ENCODE measurements at places on chromosomes 4 and X.

DNA sequence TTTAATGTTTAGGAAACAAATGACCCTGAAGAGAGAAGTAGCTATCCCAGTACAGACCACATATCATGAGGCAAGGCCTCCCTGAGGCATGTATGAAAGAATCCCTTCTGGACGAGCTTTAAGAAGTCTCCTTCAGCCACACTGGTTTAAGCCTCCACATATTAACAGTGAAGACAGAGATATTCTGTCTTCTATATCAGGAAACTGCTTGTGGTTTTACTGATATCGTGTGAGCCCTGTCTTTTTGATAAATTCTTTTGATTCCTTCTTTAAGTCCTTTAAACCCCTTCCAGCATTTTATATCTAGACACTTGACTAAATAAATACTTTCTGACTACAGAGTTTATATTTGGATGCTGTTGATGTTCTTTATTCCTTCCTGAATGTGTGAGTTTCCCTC is 45.9 kb upstream of the GPC4 start:
- DNase-seq: no peak

GRCh38 chr4:152360045-152360410 is 175.9 kb downstream of the FBXW7 start:
- no peak for DNase-seq

DNA sequence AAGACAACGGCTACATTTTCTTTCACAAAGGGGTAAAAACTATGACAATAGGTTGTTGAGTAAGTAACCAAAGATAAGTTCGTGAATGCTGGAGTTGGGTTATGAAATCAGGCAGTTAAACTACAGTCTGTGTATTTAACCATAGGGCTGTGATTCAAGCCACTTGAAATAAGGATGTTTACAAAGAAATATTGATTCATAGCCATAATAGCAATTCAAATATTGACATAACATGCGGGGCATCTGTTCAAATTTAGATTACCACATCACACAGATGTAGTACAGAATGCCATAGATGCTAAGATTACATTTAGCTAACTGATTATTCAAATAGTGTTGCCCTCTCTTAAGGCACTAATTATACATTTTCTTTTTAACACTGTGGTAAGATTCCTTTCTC is 364.1 kb downstream of the FSTL5 start:
- no peak for DNase-seq

DNA sequence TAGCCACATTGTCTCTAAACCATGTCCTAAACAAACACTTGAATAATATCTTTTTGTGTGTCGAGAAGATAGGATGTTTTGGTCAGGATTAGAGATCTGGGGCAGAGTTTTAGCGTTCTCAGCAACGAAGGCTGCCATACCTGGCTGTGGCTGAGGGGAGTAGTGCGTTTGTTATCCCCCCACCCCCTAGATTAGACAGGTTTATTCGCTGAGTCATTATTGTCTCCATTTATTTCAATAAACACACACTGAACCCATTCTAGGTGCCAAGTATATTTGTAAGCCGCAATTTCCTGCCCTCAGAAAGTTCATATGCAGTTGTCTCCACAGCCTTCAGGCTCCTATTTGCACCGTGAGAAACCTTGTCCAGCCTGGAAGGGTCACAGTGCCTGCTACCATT is 1684.8 kb upstream of the TENM3 start:
- DNase-seq: no peak

DNA sequence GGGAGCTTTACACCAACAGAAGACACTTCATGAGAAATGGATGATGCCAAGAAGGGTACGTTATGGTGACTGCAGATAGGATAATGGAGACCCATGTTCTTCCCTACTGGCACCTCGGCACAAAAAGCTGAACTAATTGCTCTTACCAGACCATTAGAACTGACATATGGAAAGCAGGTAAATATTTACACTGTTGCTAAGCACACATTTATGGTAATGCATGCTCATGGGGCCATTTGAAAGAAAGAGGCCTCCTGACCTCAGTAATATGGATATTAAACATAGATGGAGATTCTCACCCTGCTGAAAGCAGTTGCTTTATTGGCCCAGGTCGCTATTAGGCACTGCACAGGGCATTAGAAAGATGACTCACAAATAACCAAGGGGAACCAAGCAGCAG is 1759.6 kb downstream of the C4orf33 start:
- no peak for DNase-seq

GRCh38 chrX:110402850-110403221 is 44.2 kb downstream of the RTL9 start:
- no peak for DNase-seq

DNA sequence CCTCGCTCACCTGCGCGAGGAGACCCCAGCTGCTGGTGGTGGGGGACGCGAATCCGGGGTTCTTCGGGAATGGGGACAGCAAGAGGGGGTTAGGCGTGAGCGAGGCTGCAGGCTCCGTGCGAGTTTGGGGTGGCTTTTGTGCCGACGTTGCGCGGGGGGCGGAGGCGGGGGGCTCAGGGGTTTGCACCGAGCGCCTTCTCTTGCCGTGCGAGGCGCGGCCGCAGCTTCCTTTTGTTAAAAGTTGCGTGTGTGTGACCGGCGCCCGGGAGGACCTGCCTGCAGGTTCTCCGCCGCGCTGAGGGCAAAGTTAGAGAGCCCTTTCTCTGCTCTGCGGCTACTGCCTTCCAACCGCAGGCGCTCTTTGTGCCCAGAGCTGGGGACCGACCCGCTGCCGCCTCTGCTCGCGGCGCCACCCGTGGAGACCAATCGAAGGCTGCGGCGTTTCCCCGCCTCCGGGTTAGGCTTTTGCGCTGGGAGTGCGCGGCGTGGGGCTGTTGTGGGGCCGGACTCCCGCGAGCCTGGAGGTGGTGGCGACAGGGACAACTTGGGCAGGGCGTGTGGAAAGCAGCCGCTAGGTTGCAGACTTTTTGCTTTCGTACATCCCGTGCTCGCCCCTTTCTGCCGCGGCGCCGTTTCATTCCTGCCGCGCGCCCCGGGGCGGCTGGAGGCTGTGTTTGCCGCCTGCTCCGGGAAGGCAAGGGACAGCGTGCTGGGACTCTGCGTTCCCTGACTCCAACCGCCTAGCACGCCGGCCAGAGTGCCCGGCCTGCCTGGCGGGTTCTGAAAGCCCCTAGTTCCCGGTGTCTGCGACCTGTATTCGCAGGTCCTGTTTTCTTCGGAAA is 716 bp downstream of the KIT start:
- DNase-seq: no peak

DNA sequence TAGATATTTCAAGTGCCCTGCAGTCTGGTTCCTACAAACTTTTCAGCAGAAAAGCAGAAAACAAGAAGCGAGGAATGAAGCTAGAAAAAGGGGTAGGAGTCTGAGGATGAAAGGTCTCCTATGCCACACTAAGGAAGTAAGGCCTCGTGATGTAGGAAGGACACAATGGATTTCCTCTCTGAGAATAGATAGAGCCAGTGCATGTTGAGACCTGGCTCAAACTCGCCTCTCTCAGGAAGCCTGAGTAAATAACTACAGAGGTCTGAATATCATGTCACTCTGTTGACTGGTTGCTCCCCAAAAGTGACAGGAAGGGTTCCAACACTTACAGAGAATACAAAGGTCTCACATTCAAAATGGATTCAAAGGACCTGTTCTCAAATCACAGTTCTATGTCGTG is 93.3 kb downstream of the GRIA3 start:
- no peak for DNase-seq

DNA sequence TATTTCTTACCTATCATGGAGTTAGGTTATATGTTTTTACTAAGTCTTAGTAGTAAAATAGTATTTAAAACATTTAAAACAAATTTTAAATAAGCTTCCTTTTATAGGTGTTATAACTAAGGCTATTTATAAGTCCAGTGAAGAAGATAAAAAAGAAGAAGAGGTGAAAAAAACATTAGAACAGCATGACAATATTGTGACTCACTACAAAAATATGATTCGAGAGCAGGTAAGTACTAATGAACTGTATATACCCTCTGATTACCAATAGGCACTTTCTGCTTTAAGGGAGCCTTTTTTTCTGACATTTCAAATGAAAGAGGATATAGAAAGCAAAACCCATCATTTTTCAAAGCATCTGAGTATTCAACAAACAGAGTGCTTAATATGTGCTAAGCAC is 76.6 kb downstream of the USO1 start:
- DNase-seq: no peak

- no peak for DNase-seq
Measured at GRCh38 chrX:24954732-24955131, 61.0 kb downstream of the ARX start.

GRCh38 chr4:184823014-184823413 is 2.8 kb downstream of the ACSL1 start:
- DNase-seq: no peak

GRCh38 chr4:74320559-74321118 is 12.4 kb downstream of the EPGN start:
- no peak for DNase-seq

- DNase-seq: no peak
Measured at GRCh38 chrX:109327251-109327650, 154.6 kb downstream of the GUCY2F start.

- DNase-seq: no peak
Measured at GRCh38 chr4:77121736-77122240, 35.2 kb upstream of the CCNG2 start.

DNA sequence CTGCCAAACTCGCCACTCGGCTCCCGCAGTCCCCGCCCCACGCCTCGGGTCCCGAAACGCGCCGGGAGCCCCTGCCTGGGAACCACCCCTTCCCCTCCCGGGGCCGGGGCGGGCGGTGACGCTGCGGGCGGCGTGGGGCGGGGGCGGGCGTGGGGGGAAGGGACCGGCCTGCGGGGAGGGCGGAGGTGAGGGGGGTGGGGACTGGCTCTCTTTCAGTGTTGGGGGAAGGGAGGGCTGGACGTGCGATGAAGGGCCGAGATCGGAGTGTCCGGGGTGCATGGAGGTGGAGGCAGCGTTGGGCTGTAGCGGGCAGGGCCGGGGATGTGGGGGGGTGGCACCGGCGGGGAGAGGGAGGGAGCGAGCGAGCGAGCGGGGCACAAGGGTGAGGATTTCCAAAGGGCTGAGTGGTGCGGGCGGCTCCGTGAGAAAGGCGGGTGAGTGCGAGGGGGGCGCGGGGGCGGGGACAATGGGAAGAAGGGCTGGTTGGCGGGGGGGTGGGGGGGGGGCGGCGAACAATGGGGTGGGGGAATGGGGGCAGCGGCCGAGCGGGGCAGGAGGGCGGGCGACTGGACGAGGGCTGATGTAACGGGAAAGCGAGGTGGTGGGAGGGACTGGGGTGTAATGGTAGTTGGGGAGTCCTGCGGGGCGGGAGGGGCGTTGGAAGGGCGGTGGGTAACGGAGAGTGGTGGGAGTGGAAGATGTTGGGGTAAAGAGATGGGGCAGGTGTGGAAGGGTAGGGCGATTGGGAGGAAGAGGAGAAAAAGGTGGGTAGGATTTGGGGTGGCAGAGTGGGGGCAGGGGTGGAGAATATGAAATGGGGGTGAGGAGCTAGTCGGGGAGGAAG is 578 bp downstream of the DCUN1D4 start:
- peak; percentile 35 for DNase-seq

DNA sequence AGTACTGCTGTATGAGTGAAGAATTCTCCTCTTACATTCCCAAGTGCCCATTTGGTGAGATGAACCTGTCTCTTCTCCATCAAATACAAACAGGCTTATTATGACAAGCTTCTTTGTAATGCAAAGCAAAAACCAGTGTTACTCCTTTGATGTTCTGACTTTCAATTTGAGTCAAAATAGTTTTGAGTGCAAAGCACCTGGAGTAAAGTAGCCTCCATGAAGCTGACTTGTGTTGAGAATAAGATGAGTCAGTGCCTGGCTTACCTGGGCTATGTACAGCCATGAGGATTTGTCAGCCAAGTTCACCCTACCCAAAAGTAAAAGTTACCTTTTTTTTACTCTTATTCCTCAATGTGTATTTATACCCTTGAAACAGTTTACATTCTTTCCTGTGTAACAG is 132.5 kb upstream of the FMR1 start:
- DNase-seq: no peak

DNA sequence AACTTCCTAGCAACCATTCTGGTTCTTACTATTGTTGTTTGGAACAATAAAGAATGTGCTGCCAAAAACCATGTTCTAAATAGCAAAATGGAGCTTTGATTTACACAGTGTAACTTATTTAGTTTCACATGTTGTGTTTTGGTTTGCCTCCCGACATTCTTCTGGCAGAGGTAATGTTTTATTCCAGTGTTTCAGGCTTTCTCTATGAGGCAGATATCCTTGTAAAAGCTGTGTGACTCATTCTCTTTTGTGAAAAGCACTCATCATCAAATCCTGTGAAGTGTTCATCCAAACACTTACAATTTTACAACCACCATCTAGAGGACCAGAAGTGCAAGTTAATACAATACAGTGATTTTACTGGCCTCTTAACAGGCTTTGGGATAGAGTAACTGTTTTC is 219.0 kb upstream of the GIMD1 start:
- no peak for DNase-seq

GRCh38 chrX:11119313-11119943 is 8.3 kb downstream of the HCCS start:
- DNase-seq: no peak

DNA sequence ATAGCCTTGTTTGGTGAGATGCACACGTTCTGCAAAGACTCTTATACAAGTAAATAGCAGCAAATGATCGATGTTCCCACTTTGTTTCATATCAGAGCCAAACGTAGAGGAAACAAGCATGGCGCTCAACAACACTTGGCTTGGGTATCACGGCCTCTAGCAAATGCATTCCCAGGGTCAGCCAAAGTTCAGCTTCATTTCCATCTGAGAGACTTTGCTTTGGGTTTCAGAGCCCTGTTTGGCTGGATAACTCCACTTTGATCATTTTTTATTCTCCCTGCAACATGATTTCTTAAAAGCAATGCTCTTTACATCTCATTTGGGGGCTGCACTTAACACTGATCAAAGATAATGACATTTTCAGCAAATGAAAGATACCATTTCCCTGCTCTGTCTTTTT is 199.2 kb upstream of the FAM9B start:
- DNase-seq: no peak

- no peak for DNase-seq
Measured at GRCh38 chr4:19473569-19473968, 778.1 kb upstream of the SLIT2 start.

DNA sequence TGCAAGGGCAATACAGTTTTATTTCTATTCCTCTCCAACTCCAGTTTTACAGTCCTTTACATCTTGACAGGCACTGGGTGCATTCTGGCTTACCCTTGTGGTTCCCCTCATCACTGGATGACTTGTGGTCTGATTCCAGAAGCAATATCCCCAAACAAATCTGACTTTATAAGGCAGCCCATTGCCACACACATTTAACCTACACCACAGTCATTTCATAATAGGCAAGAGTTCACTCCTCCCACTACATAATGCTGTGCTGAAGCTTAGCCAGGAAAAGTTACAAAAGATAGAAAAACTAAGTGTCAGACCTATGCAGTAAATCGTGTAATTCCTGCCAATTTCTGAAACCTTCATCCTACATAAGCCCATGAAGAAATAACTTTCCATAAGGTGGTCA is 82.9 kb upstream of the MID1IP1 start:
- no peak for DNase-seq

- DNase-seq: no peak
Measured at GRCh38 chr4:1491328-1492141, 85.3 kb upstream of the NKX1-1 start.

GRCh38 chr4:138728566-138728965 is 287.0 kb upstream of the NOCT start:
- no peak for DNase-seq

GRCh38 chr4:168486912-168487281 is 6.6 kb upstream of the DDX60L start:
- no peak for DNase-seq
